AML-193 (cell line): ENCODE measurements at places on chromosomes 11 and 22.
A peak's percentile ranks its signal among the peaks of the same experiment; 100 is the strongest.

GRCh38 chr11:1862588-1863351 is 9.9 kb downstream of the LSP1 start:
- no peak for DNase-seq

- DNase-seq: no peak
Observed at GRCh38 chr22:28560046-28560742, 119.4 kb downstream of the TTC28 start.

DNA sequence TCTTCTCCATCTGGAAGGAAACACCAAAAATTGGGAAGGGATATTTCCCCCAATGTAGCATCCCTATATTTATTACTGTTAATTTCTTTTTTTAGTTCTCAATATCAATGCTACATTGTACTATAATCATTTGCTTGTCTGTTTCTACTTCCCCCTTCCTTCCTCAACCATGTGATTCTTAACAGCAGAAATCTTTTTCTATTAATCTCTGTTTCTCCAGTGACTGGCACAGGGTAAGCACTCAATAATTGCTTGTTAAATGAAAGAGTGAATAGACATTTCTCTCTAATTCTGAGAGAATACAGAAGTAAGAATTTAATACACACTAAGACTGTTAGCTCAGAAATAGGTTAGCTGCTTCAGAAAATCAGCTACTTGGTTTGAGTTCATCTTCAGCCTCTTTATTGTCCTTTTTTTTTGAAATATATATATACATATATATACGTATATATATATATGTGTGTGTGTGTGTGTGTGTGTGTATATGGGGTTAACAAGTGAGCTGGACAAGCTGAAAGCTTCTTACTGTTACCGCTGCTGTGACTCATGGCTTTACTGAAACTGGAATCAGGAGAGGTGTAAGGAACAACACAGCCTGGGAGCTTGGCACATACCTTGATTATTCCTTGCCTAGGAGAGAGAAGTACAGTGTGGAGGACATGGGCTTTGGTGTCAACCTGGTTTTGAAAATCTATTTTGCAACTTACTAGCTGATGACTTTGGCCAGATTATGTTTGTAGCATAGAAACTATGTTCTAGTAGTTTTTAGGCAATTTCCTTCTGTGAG is 26.2 kb upstream of the PDE3B start:
- no peak for DNase-seq

DNA sequence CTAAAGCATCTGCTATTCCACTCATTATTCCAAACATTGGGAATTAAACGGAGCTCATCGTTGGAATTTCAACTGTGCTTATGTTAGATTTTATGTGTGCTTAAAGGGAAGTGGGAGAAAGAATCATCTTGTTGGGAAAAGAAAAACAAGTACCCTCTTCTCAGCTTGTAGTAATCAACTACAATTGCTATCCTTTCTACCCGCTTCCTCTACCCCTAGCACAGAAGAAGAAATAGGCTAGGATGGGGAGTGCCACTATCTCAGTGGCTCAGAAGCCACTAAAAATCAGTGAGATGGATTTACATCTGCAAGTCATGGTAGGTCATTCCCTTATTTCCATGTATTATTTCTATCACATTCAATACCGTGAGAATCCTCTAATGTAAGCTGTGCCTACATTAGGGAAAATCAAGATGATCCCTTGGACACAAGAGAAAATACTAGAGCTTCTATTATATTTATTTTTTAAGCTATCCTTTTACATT is 97.9 kb upstream of the CD44 start:
- no peak for DNase-seq

- DNase-seq: no peak
Observed at GRCh38 chr11:3043315-3043871, 13.8 kb downstream of the CARS1 start.

DNA sequence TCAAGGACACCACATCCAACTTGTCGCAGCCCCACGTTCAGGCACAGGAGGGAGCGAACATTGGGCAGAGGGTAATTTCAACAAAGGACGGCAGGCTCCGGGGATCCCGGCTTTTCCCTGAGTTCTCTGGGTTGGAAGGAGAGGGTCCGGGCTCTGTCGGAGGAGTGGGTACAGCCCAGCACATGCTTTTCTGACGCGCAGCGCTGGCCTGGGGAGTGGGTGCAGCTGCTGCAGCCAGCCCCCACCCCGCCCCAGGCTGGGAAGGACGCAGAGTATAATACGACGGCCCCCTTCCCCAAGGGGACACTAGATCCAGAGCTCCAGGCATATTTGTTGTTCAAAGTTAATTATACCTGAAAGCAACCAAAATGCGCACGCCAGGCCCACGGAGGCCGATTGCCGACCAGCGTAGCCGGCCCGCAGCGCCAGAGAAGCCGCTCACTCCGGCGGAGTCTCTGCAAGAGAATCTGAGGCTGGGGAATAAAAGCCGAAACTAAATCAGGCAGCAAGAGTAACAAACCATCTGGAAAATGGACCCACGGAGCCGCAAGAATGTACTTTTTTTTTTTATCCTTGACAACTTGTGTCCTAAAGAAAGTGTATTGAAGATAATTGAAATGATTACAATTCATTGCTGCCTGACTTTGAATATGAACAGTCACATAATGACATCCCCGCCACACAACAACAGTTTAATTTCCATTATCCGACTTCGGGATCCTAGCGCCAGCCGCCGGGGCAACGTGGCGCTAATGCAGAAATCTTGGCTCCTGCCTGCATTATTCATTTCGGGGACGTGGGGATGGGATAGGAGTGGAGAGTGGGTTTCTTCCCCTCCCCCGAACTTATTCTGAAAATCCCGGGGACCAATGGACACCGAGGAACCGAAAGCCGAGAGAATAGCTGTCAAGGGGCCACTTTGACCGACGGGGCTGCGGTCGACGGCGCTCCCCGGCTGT is 14.0 kb upstream of the PAX6 start:
- DNase-seq: no peak

DNA sequence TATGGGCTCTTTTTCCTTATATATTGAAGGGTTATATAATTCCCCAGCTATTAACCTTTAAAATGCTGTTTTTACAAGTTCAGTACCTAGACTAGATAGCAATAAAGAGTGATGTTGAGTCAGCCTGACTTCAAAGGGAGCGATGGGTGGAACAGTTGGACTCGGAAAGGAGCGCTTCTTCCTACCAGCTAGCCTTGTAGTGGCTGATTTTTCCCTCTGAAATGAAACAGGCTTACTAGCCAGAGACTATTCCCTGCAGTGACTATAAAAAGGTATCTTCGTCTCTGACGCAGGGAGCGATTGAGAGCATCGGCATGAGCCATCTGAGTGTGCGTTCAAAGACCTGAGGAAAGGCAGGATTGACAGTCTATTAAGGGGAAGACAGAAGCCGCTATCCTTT is 66.0 kb upstream of the GRAMD1B start:
- DNase-seq: no peak

DNA sequence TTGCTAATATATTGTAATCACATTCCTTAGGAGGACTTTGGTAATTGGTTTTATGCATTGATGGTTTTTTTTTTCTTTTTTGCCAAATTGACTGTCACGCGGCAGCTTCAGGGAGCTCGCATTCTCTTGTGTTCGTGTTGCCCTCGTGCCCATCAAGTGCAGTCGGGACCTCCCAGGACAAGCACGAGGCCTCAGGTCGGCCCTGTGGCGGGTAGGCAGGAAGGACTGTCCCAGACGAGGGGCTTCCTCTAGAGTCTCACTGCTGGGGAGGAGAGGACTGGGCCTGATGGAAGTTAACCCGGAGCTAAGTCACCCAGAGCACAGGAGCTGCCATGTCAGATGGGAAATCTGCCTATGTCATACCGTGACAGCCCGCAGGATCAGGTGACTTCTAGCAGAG is 37.0 kb downstream of the CTTN start:
- DNase-seq: no peak

GRCh38 chr11:122701143-122701542 is 45.6 kb downstream of the UBASH3B start:
- no peak for DNase-seq

DNA sequence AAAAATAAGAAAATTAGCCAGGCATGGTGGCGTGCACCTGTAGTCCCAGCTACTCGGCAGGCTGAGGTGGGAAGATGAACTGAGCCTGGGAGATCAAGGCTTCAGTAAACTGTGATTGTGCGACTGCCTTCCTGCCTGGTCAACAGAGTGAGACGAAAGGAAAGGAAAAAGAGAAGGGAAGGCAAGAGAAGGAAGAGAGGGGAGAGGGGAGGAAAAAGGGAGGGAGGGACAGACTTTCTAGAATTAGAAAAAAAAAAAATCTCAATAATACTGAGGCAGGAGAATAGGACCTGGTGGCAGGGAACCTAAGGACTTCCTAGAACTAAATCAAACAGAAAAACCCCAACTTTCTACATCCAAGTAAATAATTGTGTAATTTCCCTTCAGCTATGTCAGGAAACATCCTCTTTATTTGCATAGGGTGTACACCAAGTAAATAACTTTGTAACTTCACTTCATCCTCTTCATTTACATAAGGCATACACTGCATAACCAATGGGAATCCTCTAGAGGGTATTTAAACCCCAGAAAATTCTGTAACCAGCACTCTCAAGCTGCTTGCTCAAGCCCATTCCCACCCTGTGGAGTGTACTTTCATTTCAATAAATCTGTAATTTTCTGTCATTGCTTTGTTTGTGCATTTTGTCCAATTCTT is 8.7 kb downstream of the SBF2 start:
- DNase-seq: peak; percentile 64
